ENCODE measurements at places on chromosomes 7 and 10.

GRCh38 chr7:30907527-30908267 is 4.0 kb upstream of the AQP1 start:
- no peak for DNase-seq

- no peak for DNase-seq
Measured at GRCh38 chr10:123808906-123809305, 82.7 kb downstream of the CPXM2 start.

GRCh38 chr10:113991091-113991860 is 52.4 kb upstream of the ADRB1 start:
- no peak for DNase-seq

GRCh38 chr7:29304756-29305155 is 110.2 kb downstream of the CHN2 start:
- no peak for DNase-seq

GRCh38 chr7:13829231-13829630 is 160.2 kb downstream of the ETV1 start:
- no peak for DNase-seq

- DNase-seq, result no peak
Measured at GRCh38 chr7:155469311-155470185, 11.6 kb downstream of the EN2 start.

- DNase-seq, result no peak
Measured at GRCh38 chr7:41459183-41459582, 243.7 kb downstream of the INHBA start.

GRCh38 chr10:129896860-129897200 is 67.2 kb downstream of the EBF3 start:
- DNase-seq, result no peak

DNA sequence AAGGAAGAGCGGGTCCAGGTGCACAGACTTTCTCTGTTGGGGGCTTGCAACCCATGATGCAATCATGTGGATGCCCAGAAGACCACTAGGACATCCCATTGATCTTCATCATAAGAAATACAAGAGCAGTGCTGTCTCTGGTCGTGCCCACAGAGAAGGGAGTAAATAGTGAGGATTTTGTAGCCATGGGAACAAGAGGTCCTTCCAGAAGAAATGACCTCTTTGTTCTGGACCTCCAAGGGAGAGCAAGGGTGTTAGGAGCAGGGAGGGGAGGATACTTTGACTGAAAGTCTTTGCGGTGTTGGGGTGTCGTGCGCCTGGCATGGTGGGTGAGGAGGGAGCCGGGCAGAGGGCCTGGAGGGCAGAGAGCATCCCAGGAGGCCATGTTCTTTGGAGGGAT is 55.0 kb upstream of the EN2 start:
- no peak for DNase-seq

GRCh38 chr7:7943951-7944350 is 24.6 kb upstream of the GLCCI1 start:
- no peak for DNase-seq
